ENCODE measurements at places on chromosomes 7 and 10. TPM values are rescaled to one million over a fixed set of nuclear protein-coding genes. Genes with fewer than 3 reads are reported as not detected.
A peak's percentile ranks its signal among the peaks of the same experiment; 100 is the strongest.

DNA sequence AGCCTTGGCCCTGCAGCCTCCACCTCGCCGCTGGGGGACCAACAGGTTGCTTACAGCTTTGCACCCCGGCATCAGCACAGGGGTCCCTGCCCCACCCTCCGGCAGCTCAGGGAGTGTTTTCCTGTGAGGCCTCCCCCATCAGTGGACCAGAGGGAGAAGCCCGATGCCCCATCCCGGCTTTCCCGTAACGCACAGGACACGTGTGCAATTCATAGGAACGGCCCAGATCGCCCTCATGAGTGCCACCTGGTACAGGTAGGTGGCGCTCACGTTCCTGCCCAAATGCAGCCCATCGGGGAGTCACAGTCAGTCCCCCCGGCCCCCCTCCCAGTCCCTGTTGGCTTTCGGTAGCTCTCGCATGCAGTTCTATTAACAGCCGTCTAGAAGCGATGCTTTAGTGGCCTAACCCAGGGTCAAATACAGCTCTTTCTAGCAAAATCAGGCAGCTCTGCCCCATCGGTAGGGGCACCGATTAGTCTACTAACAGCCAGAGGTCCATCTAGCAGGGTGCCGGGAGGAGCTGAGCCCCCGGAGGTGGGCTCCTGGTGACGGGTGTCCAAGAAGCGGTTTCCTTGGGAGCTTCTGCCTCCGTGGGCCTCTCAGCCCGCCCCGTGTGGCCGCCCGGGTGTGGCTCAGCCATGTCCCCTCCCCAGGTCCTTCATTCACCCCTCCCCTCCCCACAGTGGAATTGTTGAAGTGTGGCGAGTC, 48.4 kb upstream of the GTF2IRD1 start:
- DNase-seq, result no peak

DNA sequence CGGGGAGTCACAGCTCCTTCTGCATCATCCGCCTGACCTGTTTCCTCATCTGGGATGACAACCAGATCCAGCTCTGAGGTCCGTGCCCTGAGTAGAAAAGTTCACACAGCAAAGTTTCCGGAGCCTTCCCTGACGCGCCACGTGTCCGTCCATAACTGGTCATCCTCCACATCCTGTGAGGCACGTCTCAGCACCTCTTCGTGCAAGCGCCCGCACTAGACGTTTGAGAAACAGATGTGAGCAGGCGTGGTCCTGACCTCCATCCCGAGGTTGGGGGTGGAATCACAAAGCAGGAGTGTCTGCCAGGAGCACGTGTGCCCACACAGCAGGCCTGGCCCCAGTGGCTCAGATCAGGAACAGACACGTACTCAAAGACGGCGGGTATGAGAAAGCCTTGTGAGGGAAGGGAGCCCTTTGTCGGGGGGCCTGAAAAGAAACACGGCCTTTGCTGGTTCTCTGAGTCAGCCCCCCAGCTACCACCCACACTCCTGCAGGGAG, 520.8 kb downstream of the DNAJB6 start:
- no peak for DNase-seq

- no peak for DNase-seq
Measured at GRCh38 chr7:128788446-128789412, 3.0 kb upstream of the CCDC136 start.

- no peak for DNase-seq
Measured at GRCh38 chr7:92834507-92835260, 1.7 kb downstream of the CDK6 start.

GRCh38 chr7:93836116-93836515, 54.4 kb downstream of the TFPI2 start:
- DNase-seq, result no peak

C10orf67 gene
- 0.14 TPM for polyA plus RNA-seq

GRCh38 chr7:83921271-83921940, 272.5 kb upstream of the SEMA3E start:
- DNase-seq, result no peak

GRCh38 chr7:120370954-120371353, 98.0 kb downstream of the KCND2 start:
- no peak for DNase-seq

- DNase-seq, result peak; percentile 4
Measured at GRCh38 chr10:9743639-9744038, 1274.0 kb upstream of the CELF2 start.

- peak; percentile 31 for DNase-seq
Measured at GRCh38 chr10:89241486-89242344, 9.9 kb downstream of the LIPA start.

- DNase-seq, result no peak
Measured at GRCh38 chr10:110571093-110571743, 3.7 kb downstream of the SMC3 start.

FAM13C gene
- polyA plus RNA-seq, result 1.1 TPM

- DNase-seq, result peak; percentile 86
Measured at GRCh38 chr10:93379731-93380575, 102.2 kb downstream of the MYOF start.

CFTR gene
- polyA plus RNA-seq, result 0.21 TPM

EVX1 gene
- not detected for polyA plus RNA-seq
